ENCODE measurements at places on chromosomes 12 and 14.

DNA sequence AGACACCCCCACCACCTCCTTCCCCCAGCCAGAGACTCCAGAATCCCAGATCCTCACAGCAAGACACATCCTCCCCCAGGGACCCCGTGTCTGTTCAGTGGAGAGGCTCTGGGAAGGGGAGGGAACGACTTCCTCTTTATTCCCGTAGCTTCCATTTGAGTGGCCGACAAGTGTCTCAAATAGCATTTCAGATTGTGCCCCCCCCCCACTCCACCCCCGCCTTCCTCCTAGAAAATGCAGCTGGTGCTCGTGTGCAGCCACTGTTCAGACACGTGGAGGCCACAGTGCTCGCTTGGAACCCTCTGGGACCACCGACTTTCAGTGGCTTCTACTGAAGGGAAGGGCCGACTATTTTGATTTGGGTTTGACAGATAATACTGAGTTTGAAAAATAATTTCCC, 14.3 kb downstream of the PPP2R5C start:
- DNase-seq = no peak

- DNase-seq = no peak
These were observed 498.2 kb downstream of the GLT1D1 start for GRCh38 chr12:129351481-129351880.

DNA sequence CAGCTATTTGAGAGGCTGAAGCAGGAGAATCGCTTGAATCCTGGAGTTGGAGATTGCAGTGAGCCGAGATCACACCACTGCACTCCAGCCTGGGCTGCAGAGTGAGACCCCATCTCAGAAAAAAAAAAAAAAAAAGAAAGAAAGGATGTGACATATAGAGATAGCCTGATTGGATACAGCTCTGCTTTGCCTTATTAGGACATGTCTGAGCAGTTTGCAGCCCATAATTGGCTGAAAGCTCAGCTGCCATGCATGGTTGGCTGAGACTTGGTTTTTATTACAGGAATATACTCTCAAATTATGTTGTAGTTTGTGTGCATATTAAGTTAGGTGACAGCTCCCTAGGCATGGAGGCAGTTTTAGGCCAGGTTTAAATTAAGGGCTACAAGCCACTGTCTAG, 6.3 kb downstream of the TIGAR start:
- no peak for DNase-seq

- no peak for DNase-seq
These were observed 12.1 kb downstream of the CSRP2 start for GRCh38 chr12:76866726-76867125.

DNA sequence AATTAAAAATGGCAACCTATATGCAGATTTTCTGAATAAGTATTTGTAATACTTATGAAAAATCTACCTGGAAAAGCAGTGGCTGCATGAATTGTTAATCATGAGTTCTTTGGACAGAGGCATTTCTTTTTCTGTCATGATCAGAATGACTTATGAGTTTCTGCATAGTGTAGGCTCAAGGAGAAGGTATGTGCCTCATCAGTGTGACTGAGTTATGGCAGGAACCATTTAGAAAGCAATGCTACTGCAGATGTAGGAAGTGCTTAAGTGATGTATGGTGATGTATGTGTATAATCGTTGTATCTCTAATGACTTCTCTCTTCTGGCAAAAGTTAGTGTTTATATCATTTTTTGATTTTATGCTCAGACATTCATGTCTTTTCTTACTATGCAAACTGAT, 816.4 kb upstream of the FBXO33 start:
- DNase-seq = no peak
